ENCODE measurements at places on chromosomes 11 and 22.

DNA sequence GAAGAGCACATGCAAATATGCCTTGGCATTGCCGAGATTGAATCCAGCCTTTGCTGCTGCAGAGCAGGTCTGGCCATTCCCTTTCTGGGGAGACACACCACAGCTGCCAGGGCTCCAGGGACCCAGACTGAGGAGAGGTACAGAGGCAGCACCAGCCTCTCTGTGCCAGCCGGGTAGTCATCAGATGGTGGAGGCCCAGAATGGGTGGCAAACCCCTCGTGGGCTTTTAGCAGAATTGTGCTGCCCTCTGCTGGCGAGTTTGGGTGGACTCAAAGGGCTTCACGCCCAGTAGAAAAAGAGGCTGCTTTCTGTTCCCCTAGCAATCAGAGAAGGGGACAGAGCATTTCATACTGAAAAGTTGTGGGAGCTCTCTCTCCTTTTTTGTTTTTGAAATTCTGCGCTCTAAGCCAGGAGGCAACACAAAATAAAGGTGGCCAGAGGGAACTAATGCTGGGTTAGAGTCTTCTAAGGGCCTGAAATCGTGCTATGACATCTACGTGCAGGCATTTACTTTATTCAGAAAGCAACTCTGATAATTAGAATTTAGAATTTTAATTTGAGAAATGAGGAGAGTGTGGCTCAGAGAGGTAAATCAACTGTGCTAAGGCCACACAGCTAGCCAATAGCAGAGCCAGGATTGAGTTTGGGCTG lies 158.8 kb upstream of the NAV2 start:
- DNase-seq: peak; percentile 70

GRCh38 chr22:41823797-41824196 lies 9.1 kb upstream of the SREBF2 start:
- no peak for DNase-seq

GRCh38 chr11:129282634-129283033 lies 90.5 kb upstream of the ARHGAP32 start:
- no peak for DNase-seq

- DNase-seq: no peak
These were observed 9.4 kb downstream of the PIM3 start for GRCh38 chr22:49969751-49970527.

- DNase-seq: no peak
These were observed 38.0 kb downstream of the RTN4R start for GRCh38 chr22:20229916-20230775.

DNA sequence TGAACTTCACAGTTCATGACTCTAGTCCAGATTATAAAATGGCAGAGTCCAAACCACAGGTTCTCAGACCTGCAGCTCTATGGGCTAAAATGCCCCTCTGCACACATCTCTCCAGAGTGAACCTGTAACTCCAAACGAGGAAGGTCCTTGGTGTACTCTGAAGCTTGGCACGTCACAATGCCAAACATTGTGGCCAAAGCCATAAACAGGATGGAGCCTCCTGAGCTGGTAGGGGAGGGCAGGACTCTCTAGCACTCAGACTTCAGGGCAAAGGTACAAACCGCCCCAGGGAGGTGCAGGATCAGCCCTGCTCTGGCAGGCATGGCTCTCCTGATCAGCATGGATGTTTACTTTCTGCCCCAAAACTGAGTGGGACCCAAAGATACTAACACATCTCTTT lies 2.3 kb downstream of the SCUBE2 start:
- no peak for DNase-seq

DNA sequence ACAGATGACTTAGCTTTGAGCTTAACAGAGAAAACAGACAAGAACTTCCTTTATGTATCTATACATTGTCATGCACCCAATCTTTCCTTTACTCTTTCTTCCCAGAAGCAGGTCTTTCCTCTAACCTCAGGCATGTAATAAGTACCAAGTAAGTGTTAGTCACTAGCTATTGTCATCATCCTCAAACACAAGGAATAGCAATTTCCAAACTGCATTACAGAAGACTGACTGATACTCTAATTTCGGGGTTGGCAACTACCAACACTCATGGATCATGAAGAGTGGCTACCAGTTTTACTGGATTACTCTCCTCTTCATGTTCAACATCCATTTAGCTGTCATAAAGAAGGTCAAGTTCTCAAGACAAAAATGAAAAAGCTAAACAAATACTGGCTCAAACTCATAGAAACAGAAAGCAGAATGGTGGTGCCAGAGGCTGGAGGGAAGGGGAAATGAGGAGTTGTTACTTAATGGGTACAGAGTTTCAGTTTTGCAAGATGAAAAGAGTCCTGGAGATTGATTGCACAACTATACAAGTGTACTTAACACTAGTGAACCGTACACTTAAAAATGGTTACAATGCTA lies 111.6 kb downstream of the SIK3 start:
- DNase-seq: peak; percentile 68

- no peak for DNase-seq
These were observed 9.2 kb upstream of the IL2RB start for GRCh38 chr22:37158963-37159290.

- no peak for DNase-seq
These were observed 1151.2 kb upstream of the CCDC90B start for GRCh38 chr11:84437071-84437980.

DNA sequence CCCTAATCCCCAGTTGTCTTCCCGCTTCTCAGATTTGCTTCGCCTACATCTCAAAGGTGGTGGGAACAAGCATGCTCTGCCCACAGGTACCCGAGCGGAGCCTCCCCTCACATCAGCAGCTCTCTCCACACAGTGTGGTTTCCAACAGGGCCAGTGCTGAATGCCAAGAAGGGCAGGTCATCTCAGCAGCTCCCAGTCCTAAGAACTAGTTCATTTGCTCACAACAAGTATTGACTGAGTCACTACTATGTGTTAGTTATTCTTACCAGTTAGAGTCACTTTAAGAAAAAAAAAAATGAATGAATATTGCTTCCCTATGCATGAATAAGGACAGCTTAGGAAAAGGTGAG lies 66.2 kb downstream of the THAP12 start:
- DNase-seq: peak; percentile 70

DNA sequence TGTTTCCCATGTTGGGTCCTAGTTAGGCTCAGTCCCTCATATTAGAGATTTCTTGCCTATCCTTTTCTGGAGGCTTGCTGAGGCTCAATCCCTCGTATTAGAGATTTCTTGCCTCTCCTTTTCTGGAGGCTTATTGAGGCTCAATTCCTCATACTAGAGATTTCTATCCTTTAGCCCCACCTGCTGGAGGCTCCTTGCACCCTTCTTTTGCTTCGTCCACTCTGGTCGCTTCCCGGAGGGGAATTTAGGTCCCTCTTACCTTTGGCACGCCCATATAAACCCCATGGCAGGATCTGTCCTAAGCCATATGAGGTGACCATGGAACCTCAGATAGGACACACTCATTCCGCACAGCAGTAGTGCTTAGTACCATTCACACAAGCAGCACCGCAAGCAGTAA lies 15.9 kb downstream of the CYP2D6 start:
- DNase-seq: peak; percentile 29

- no peak for DNase-seq
These were observed 20.4 kb downstream of the HPS4 start for GRCh38 chr22:26463101-26463661.

Data from AG08395 (cell line).